Activated effector memory CD4-positive, alpha-beta T cell treated with anti-CD3 and anti-CD28 coated beads, Interleukin-2, amount 50 U/mL, for 16 hours (primary cell): ENCODE measurements at places on chromosomes 5 and 9.

- DNase-seq: no peak
Measured at GRCh38 chr5:147223948-147224791, 10.7 kb upstream of the STK32A start.

DNA sequence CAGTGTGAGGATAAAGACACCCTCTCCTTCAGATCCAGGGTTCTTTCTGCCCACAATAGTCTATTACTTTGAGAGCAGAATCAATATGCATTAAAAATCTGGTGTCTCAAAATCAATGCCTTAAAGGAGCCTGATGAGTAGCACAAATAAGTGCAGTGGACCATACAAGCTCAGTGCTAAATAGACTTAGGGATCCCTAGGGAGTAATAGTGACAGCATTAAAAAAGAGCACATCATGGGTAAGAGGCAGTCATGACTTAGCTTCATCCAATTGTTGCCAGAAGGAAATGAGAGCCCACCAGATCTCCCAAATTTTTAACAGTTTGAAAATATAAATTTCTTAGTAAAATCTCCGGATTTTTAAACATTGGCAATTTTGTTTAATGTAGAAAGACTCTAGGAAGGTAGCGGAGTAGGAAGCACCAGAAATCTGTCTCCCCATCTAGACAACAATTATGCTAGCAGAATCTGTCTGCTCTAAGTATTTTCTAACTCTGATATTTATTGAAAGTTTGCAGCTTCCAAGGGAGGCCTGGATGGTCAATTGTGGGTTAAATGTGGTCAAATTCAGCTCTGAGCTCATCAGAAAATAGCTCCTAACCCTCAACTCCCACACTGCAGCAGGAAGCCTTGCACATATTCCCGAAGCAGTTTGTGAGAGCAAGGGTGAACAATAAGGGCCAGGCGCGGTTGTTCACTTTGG is 443.9 kb downstream of the TLE1 start:
- no peak for DNase-seq

DNA sequence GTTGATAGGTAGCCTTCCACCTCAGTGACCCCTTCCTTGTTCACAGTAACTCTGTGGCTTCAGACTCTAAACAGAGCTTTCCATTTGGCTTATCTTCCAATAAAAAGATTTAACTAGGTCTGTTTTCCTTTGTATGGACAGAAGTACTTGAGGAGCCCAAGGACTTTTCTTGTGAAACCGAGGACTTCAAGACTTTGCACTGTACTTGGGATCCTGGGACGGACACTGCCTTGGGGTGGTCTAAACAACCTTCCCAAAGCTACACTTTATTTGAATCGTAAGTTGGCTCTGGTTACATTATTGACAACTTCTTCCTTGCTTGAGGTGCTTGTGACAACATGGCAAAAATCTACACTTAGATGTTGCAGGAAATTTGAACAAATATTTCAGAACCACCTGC is 39.4 kb downstream of the OSMR start:
- DNase-seq: no peak

DNA sequence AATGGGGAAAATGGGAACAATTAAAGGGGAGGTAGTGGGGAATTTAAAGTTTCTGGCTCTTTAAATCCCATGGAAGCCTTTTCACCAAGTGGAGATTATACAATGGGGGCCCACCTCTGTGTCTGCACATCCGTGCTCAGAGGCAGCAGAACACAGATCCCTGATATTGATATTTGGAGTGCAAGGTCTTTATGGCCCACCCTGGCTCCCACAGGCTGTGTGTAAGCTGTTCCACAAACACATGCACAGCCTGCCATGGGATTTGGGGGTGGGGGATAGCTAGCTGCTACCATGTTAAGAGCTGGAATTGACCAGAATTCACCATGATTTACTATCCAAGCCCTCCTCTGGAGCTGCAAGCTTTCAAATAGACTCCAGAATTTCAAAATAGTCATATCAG is 55.9 kb downstream of the RASGEF1C start:
- DNase-seq: peak; percentile 16

DNA sequence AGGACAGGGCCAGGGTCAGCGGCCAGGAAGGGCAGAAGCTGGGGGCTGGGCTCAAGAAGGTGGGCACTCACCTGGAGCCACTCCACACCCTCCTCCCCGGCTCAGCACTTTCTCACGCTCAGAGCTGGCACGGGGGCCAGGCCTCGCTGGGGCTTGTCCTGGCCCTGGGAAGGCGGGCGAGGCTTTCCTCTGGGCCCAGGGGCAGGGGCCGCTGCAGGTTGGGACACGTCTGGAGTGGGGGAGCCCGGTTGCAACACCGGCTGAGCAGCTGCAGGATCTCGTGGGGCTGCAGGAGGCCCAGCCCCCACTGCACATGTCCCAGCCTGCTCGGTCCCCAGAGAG is 38.9 kb upstream of the EGFL7 start:
- no peak for DNase-seq

DNA sequence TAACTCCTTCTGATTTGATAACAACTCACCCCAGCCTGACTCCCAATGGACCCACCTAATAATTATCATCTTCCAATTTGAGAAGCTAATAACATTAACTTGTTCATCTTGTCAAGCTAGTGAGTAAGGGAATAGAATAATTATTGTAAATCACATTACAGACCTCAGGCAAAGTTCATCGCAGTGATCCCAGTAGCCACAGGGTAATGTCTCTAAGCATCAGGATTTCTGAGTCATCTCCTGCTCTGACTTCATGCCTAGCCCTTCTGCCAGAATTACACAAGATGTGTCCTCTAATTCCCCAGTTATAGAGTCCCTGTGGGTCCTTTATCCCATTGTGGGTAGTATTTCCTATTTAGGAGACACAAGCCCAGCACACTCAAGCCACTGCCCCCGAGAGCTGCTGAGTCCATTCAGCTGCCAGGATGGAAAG is 365.7 kb downstream of the DEPDC1B start:
- no peak for DNase-seq

DNA sequence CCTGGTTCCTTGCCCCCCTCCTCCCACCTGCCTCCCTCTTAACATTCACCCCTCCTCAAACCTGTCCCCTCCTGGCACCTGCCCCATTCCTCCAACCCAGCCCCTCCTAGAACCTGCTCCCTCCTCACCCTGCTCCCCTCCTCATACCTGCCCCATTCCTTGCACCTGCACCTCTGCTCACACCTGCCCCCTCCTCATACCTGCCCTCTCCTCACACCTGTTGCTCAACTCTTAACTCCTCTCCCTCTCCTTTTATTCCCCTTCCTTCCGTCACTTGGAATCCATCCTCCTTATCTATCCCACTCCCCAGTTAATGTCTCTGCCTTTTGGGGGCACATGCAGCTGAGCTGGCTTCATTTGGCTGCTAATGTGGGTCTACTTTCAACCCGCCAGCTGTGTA is 712.1 kb downstream of the MTRR start:
- DNase-seq: no peak

DNA sequence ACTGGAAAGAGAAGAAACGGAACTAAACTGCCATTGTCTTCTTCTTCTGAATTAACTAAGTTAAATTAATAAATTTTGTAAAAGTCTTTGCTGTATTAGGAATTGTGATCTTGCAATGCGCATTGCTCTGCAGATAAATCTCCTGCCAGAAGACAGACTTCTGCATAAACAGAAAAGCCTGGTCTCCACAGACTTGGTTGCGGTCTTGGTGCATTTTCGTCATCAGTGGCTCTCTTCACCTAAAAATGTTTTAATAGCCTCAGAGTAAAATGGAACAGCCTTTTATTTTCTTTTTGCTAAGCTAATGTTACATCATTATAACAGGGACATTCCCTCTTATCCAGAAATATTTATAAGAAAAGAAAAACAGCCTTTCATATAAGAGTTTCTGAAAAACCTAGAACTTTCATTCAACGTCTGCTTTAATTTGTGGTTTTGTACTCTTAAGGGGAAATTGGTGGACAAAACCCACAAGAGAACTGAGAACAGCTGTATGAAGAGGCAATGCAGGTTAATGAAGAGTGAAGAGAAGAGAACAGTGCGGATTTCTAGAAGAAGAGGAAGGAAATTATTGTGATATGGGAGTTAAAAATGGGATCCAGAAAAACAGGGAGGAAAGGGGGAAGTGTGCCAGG is 10.1 kb downstream of the IFNA5 start:
- no peak for DNase-seq

DNA sequence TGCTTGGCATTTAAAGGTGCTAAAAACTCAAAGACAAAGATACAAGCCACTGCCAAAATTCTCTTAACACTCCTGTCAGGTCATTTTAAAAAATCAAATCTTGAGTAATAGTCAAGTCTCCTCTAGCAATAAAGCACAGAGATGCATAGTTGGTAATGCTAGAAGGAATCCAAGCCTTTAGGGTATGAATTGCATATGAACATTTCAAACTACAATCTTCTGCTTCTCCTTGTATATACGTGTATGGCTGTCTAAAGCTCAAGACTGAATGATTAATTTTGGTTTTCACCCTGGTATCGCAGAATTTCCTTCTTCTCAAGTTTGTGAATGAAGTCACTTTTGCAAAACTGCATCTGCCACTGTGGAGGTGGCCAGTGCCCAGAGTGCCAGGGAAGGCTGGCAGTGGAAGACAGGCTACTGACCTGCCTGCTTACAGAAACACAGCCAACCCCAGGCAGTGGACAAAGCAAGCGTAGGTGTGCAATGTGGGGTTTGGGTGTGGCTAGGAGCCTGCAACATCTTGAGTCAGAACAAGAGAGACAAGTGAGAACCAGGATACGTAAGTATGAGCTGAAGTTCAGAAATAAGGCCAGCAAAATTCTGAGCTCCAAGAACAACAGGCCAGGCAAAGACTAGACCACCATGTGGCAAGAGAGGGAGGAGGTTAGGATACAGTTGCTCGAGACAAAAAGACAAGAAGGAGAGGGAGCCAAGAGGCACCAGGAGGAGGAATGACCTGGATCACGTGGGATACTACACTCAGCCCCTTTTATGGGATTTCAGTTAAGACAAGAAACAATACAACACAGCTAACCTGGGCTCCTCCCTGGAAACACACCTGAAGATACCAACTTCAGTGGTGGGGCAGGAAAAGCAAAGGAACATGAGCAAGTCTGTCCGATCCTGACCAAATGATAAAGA is 22.6 kb downstream of the MYO10 start:
- DNase-seq: no peak

DNA sequence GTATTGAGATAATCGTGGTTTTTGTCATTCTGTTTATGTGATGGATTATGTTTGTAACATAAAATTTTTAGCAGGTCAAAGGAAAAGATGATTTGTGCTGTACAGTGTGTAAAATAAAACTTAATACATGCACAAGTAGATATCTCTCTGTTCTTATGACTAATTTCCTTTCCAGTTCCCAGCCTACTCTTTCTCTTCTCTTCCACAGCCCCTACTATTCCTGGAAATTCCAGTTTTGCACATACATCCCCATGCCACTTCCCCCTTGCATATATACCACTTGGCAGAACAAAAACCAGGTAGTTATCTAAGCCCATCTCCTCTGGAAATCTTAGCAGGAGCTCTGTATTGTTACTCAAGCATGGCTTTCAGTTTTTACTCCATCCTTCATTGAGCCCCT is 20.2 kb downstream of the TEK start:
- DNase-seq: no peak

DNA sequence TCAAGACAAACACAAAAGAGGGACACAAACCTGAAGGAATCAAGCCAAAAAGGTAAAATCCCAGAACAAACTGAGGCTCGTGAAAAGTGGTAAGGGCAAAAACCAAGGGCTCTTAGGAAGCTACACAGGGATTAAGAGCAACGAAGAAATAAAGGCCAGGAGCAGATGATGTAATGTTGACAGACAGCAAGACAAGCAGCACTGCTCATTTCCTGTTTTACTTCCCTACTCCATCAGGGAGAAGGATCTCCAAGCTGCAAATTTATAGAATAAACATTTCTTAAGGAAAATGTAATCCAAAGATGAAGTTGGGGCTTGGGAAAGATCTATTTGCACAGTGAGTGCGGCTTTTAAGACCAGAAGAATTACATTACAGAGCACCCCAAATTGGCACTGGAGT is 182.3 kb upstream of the MAP1B start:
- DNase-seq: no peak

DNA sequence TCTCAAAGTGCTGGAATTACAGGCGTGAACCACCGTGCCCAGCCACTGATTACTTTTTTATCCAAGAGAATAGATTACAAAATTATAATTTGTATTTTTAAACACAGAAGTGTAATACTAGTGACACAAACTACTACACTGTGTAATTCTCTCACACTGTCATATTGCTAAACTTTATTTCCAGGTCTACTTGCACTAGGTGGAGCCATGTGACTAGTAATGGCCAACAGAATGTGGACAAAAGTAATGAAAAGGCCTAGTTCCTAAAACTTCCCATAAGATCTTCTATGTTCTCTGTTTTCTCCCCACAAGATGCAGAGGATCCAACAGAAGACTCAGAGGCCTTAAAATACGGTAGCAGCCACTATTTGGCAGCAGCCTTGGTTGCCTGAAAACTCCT is 27.3 kb downstream of the NADK2 start:
- no peak for DNase-seq

DNA sequence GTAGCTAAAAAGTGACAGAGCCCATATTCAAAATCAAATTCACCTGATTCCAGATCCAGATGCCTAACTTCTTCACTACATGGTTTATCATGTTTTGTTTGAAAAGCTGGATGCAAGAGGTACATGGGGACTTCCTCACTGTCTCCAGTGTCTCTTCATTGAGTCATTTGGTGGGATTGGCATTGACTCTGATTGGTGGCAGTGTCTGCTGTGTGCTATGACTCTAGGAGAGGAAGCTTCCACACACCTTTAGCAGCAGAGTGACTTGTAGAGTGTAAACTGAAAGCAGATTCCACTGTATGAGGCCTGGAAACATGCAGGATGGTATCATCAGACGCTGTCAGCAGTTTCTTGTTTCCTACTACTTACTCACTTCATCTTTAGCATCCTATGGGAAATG is 250.9 kb upstream of the SEMA6A start:
- no peak for DNase-seq

- DNase-seq: no peak
Measured at GRCh38 chr9:105245891-105246161, 1.4 kb downstream of the SLC44A1 start.

DNA sequence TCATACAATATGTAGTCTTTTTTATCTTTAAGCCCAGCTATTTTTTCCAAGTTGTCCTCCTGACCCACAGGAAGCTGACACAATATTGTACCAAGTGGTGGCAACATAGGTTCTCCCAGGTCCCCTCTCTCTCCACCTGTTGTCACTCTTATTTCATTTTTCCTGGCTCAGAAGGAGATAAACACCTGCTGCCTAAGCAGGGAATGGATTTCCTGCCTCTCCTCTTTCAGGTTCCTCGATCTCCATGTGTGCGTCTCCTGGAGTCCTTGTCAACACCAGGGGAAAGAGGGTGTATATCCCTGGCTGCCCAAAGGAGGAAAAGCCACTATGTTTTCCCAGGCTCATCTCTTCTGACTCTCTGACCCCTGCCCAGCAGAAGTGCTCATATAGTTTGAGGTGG is 81.8 kb upstream of the KLF9 start:
- no peak for DNase-seq

DNA sequence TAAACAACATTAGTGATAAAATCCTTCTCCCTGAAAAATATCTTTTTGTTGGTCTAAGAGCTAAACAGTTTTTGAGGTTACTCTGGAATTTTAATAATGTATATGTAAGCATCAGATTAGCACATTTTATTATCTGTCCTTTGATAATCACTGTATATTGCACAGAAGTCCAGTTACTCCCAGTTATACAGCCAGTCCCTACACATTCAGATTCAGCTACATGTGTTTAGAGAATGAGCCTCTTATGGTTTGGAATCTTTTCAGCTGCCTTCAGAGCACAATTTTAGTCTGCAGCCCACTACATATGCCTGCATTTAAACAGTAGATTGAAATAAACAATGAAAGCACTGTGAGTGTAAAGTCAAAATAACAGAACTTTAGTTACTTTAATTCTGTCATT is 438.2 kb downstream of the ARHGEF28 start:
- no peak for DNase-seq
